ENCODE measurements at places on chromosomes 6 and 20. TPM values are rescaled to one million over a fixed set of nuclear protein-coding genes. Genes with fewer than 3 reads are reported as not detected.

DNA sequence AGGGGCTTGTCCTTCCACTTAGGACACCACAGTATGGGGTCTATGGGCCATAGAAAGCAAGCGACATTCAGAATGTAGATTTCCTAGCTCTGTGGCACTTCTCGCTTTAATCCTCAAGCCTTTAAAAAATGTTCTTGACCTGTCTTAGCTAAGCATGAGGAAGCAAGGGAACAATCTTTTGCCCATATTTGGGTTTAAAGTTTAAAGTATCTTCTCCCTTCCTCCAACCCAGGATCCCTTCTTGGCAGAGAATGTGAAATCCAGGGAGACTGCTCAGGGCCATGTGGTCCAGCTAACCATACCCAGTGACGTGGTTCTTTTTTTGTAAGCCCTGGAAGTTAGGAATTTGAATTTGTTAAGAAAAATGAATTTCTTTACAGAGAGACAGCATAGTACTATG is 289.9 kb downstream of the BTBD9 start:
- DNase-seq, result no peak

- DNase-seq, result no peak
Observed at GRCh38 chr6:25042984-25043725, 107.4 kb upstream of the RIPOR2 start.

DNA sequence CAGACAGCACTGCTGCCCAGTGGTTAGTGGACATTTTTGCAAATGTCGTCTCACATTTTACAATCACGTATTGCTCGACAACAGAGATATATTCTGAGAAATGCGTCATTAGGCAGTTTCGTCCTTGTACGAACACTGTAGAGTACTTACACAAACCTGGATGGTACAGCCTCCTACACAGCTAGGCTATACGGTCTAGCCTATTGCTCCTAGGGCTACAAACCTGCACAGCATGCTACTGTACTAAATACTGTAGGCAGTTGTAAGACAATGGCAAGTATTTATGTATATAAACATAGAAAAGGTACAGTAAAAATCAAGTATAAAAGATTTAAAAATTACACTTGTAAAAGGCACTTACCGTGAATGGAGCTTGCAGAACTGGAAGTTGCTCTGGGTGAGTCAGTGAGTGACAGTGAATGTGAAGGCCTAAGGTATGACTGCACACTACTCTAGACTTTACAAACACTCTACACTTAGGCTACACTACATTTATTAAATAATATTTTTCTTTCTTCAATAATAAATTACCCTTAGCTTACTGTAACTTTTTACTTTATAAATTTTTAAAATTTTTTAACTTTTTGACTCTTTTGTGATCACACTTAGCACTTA is 43.1 kb downstream of the ALDH5A1 start:
- DNase-seq, result no peak

DNA sequence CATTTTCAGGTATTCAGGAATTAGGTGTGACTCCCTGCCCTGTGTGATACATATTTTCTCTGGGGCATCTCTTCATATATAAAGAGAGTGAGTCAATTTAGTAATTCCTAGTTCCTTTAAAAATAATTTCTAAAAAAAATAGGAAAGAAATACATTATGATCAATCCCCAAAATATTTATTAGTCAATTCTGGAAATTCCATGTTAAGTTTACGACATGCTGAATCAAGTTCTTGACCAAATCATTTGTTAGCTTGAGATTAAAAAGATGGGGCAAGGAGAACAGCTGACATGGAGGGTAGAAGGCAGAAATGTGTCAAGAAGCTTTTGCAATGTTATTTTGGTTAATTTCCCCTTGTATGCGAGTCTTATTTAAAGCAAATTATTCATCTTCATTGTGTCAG is 22.7 kb upstream of the PRDM1 start:
- no peak for DNase-seq

Gene DSP
- 30.2 TPM for total RNA-seq

DNA sequence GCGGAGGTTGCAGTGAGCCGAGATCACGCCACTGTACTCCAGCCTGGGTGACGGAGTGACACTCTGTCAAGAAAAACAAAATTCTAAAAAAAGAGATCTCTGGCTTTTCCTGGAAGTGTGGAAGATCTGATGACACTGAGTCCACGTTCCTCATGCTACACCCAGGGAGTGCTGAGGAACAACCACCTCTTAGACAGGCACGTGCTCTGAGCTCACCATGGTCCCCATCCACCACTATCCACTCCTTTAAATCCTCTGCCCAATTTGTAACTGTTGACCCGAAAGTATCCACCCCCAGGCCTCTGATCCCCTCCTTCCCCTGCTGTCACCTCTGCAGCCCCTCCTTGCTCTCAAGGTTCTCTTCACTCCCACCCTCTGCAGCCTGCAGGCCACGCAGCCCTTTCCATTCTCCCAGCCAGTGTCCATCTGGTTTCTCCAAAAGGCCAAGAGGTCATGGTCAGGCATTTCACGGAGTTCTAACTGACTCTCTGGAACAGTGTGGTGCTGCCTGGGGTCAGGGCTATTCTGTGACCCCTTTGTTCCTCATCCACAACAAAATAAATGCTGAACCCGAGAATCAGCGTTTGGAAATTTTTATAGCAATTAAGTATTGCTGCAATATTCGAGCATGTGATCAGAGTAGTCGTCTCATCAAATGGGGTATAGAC is 88.8 kb downstream of the ATP9A start:
- no peak for DNase-seq

GRCh38 chr6:35359744-35360348 is 17.5 kb downstream of the PPARD start:
- DNase-seq, result peak; percentile 49

- DNase-seq, result peak; percentile 9
Observed at GRCh38 chr20:21901470-21902275, 196.2 kb downstream of the PAX1 start.

Gene ADTRP
- total RNA-seq, result 7.3 TPM
